ENCODE measurements at places on chromosomes 11 and 22. TPM values are rescaled to one million over a fixed set of nuclear protein-coding genes. Genes with fewer than 3 reads are reported as not detected.

Gene CD3E
- polyA plus RNA-seq = 296 TPM

Gene CCDC116
- polyA plus RNA-seq = 0.13 TPM

Gene TSG101
- 88.3 TPM for polyA plus RNA-seq

Gene EMID1
- polyA plus RNA-seq = 0.29 TPM

GRCh38 chr11:8577791-8578581, 16.0 kb downstream of the STK33 start:
- DNase-seq = no peak

DNA sequence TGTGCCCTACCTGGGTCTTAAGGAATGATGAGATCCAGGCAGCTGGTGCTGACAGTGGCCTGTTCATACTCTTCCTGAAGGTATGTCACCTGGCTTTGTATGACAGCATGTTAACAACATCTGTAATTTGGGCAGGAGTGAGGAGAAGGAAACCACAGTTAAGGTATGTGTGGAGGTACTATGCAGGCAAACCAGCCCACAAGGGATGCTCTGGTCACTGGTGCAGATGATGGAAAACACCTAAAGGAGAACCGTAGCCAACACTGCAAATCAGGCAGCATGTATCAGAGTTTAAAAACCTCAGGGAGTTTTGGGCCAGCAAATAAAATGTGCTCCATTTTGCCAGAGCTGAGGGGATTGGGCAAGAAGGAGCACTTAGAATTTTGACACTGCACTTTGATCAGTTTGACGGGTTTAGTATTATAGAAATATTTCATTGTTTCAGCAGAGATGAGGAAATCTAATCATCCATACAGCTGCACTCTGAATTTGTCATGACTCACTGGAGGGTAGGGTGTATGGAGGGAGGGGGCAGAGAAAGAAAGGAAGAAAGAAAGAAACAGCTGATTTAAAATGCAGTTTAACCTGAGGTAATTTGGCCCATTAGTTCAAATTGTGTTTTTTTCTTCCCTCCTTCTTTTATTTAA, 260.9 kb downstream of the KIRREL3 start:
- DNase-seq = no peak

GRCh38 chr11:62324731-62325556, 12.3 kb upstream of the ASRGL1 start:
- peak; percentile 51 for DNase-seq

DNA sequence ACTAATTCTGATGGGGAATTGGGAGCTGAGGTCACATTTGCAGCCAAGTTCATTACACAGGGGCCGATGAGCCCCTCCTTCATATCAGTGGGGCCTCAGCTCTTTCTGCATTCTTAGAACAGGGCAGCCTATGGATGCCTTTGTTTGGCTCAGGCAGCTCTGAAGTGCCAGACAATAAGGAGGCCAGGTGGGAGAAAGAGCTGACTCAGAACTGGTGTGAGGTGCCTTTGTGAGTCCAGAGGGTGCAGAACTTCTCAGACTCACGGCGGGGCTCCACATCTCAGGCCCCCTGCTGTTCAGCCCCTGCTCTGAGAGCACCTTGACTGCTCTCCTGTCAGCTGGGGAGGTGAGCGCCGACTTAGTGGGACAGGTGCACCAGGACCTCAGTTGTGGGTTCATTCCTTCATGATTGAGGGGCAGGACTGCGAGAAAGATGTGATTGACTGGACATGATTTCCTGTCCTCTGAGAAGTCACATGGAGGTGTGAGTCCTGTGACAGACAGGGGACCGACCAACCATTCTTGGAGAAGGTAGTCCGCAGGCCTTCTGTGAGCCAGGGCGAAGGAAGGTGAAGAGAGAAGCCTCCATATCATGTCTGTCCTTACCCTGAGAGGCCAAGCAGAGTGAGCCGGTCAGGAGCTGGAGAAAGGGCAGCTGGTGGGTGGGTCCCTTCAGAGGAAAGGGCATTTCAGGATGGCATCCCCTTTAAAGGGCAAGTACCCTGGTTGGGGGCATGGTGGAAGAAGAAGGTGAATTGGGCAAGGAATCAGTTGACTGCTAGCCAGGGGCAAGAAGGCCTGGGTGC, 245.0 kb upstream of the TBCEL start:
- DNase-seq = no peak

- no peak for DNase-seq
Measured at GRCh38 chr11:73236854-73237253, 18.8 kb downstream of the P2RY2 start.

- DNase-seq = no peak
Measured at GRCh38 chr22:23704829-23705228, 14.0 kb downstream of the RGL4 start.

Measured in immature natural killer cell (primary cell).